Pons (tissue), 1 donor: ENCODE measurements at places on chromosomes 3 and 15.
A peak's percentile ranks its signal among the peaks of the same experiment; 100 is the strongest.

GRCh38 chr15:48966595-48967301, 3.0 kb upstream of the SHC4 start:
- no peak for DNase-seq

DNA sequence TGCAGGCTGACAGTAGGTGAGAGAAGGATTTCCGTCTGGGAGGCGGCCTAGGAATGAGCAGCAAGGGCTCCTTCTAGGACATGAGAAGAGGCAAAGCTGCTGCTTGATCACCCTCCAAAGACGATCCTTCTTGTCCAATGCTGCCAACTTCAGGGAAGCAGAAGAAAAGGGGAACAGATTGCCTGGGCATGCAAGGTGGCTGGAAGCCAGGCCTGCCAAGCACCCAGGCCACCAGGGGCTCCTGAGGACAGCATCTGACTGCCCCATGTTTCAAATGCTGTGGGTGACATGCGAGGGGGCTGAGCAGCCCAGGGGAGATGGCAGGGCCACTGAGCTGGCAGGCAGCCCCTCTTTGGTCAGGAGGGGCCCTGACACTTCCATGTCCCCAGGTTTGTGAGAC, 3.3 kb upstream of the GRIP2 start:
- DNase-seq: peak; percentile 22

DNA sequence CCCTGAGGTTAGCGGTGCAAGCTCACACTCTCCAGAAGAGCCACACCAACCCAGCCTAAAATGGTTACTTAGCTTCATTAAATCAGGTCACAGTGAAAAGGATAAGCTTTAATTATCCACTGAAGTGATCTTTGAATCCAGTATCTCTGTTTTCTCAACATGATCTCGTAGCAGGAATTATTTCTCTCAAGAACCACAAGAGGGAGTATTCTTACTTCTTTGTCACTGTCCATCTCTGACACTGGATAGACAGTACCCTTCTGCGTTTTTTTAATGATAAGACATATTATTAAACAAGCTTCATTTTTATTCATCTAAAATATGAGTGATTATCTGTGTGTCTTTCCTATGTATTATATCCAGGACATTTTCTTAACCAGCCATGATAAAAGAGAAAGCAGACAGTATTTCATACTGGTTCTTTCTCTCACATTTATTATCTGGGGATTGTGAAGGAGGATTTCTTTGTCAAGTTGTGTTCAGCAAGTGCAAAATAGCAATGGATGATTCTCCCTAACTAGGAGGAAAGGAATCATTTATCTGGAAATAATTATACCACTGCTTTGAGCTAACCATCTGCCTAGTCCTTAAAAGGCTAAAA, 105.4 kb upstream of the CCDC54 start:
- DNase-seq: peak; percentile 89

DNA sequence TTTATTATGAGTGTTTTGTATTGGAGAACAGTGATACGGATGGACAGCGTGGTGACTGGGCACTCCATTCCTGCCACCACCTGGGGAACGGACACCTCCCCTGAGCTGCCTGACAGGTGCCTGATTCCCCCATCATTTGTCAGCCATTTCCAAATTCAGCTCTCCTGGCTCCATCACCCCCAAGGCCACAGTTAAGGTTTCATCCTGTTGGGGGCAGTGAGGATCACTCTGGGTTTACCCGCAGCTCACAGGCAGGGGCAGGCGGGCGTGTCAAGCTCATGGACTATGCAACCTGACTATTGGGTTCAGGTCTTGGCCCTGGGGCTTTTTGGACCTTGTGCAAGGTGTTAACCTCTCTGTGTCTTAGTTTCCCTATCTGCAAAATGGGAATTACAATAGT, 76.3 kb downstream of the RAB11A start:
- DNase-seq: no peak

DNA sequence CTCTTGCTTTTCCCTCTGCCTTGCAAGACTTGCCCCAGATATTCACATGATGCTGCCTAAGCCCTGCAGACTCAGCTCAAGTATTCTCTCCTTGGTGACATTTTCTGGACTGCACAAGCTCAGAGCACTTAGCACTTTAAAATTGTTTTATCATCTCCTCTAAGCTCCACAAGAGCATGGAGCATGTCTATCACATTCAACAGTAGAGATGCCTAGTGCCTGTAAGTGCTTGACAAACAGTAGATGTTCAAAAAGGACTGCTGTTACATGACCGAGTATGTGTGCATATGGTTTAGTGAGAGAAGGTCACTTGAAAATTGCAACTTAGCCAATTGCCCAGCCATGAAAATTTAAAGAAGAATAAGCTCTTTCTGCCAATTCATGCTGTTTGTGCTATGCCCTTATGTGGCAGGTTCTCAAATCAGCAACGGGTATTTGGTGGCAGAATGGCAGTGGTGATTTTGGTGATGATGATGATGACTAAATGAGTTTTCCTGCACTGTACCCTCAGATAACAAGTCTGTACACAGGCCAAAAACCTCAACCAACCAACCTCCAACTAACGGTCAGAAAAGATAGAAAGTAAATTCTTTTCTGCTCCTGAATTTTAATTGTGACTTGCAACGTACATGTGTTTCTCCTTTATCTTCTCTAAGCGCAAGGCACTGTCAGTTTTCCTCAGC, 647.2 kb upstream of the UBE2E2 start:
- DNase-seq: no peak

- DNase-seq: no peak
Measured at GRCh38 chr15:90889736-90890456, 5.6 kb downstream of the FES start.

- peak; percentile 55 for DNase-seq
Measured at GRCh38 chr3:57221883-57222282, 5.6 kb upstream of the APPL1 start.

- peak; percentile 77 for DNase-seq
Measured at GRCh38 chr15:30042556-30042955, 40.2 kb upstream of the GOLGA8J start.

DNA sequence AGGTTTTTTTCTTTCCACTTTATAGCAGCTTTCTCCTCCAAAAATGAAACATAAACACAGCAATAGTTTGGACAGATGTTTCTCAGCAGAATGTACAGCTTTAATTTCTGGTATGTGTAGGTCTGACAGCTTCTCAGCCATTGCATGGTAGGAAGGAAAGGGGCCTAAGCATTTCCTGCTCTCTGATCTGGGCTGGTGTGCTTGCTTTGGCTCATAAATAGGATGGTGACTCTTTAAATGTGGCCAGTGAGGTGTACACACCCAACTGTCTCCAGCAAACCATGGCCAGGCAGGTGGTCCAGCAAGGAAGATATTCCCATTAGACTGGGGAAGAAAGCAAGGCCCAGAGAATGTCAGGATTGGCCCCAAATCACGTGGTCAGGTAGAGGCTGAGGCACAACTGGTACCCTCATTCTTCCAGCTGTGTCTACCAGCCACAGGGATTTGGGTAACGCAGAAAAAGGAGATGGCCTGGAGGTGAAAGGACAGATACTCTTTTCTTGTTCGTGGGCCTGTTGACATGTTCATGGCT, 52.1 kb downstream of the ITGA11 start:
- DNase-seq: no peak

- DNase-seq: no peak
Measured at GRCh38 chr3:65246561-65246960, 558.8 kb upstream of the ADAMTS9 start.

DNA sequence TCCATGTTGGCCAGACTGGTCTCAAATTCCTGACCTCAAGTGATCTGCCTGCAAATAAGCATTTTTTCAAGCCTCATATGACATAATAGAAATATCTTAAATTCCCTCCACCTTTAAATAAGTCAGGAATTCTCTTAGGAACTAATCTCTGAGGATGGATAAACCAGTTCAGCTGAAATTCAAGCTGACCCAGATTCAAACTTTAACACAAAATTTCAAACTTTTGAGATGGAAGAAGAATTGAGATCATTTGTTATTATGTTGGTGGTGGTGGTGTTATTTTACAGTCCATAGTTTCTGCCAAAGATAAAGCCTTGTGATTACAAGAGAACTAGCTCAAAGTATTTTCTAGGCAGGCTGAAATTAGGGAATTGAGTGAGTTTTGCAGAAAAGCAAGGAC, 85.5 kb downstream of the SSR3 start:
- no peak for DNase-seq

DNA sequence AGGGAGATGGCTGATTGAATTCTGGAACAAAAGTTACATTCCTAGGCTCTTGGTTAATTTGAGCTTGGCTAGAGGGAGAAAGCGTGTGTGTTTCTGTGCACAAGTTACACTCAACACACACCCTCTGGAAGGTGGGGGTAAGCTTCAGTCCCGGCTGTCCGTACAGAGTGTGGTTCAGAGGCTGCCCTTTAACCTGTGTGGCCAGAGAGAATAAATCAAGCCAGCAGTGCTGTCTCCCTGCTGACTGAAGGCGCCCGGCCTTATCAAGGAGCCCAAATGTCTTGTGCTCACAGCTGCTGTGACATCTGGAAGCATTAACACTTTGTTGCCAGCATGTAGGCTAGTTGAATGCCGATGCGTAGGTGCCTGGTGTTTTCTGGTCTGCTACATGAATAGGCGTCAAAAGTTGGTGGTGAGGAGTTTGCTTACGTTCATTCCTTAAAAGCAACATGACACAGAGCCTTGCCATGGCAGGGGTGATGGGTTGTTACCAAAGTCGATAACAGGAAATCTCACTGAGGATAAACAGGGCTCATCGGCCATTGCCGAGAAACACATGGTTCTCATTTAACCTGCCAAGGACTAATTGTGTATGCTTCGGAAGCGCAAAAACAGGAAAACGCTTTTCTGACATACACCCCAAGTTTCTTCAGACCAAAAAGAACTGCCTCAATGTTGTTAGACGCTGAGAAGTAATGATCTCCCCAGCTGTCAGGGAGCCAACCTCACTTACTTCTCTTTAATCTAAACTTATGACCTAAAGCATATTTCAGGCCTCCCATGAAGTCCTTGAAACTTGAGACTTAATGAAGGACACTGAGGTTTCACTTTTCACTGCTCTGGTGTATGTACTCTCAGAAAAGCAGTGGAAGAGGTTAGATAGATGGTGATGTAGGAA, 95.8 kb upstream of the CTDSPL start:
- DNase-seq: no peak

DNA sequence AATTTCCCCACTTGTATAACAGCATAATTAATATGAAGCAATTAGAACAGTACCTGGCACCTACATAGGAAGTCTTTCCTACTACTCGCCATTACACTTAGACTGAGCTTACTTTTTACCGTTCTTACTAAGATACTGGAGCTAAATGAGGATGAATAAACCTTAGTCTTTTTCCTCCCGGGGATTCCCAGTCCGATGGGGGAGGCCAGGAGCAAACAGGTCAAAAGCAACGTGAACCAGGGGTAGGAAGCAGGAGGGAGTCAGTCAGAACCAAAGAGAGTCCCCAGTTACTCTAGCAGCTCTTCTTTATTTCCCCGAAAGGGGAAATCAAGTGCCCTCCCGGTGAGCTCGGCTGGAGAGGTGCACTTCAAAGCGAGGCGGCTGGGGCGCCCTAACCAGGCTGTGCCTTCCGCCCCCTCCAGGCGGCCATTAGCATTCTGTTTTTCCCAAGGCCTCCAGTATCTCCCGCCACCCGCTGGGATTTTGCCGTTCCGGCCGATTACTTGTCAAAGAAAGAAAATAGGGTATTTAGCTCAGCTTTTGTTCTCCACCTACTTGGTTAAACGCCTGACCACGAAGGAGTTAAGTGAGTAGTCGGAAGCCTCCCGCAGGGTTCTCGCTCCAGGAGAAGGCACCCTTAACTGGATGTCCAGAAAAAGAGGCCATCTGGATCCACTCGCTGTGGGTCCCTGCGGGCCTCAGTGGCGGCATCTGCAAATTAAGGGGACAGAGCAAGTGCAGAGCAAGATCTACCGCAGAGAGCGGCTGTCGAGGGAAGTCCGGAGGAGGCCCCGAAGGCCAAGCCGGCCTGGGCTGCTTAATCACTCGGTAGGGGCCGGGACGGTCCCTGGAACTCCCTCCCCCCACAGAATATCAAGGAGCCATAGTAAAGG, 6.3 kb upstream of the EOMES start:
- no peak for DNase-seq

- peak; percentile 10 for DNase-seq
Measured at GRCh38 chr3:123153125-123154019, 48.4 kb upstream of the SEC22A start.

DNA sequence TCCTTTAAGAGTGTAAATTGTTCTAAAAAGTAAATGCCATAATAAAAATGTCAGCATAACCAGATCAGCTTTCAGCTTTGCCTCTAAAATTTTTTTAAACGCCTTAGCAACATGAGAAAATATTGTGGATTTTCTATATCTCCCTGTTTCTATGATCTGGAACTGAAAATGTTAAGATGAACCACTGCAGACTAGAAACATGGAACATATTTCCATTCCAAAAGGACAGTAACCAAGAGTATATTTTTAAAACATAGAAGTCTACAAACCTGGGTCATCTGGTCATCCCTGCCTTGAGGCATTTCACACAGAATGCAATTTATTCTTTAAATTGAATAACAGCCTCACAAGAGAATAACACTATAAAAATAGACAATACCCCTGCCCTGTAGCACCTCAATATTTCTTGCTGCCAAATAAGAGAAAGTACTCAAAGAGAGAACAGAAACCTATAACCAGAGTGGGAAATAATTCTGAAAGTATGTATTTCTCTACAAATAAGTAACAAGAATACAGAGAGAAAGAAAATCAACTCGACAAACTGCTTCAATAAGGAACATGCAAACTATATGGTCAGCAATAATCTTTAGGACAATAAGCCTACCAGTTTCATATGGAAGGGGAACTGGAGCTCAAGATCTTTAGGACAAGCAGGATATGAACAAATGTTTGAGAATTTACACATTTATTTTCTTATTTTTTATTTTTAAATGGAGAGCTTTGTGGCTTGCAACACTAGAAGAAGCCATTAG, 949.0 kb downstream of the EPHA3 start:
- DNase-seq: no peak

DNA sequence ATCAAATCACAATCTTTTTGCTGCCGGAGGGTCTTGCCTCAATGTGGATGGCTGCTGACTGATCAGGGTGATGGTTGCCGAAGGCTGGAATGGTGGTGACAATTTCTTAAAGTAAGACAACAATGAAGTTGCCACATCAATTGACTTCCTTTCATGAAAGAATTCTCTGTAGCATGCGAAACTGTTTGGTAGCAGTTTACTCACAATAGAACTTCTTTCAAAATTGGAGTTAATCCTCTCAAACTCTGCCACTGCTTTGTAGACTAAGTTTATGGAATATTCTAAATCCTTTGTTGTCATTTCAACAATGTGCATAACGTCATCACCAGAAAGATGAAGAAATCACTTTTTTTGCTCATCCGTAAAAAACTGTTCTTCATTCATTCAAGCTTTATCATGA, 65.8 kb downstream of the B3GNT5 start:
- no peak for DNase-seq

DNA sequence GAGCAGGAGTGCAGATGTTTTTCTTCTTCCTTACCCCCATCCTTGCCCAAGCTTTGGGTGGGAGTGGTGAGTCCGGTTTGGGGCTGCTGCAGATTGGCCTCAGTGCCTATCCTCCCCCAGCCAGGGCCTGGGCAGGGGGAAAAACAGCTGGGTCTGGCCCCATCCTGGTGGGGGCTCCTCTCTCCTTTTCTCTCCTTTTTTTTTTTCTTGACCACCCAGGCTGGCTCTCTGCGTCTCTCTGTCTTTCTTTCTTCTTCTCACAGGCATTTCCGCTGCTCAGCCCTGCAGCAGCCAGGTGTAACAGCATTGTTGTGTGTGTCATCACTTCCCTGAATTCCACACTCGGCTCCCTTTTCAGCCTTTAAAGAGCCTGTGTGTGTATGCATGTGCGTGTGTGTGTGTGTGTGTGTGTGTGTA, 2.0 kb downstream of the FOXL2NB start:
- no peak for DNase-seq
